Activated CD8-positive, alpha-beta memory T cell treated with anti-CD3 and anti-CD28 coated beads, Interleukin-2, amount 50 U/mL, for 4 hours (primary cell): ENCODE measurements at places on chromosomes 3 and 15.

DNA sequence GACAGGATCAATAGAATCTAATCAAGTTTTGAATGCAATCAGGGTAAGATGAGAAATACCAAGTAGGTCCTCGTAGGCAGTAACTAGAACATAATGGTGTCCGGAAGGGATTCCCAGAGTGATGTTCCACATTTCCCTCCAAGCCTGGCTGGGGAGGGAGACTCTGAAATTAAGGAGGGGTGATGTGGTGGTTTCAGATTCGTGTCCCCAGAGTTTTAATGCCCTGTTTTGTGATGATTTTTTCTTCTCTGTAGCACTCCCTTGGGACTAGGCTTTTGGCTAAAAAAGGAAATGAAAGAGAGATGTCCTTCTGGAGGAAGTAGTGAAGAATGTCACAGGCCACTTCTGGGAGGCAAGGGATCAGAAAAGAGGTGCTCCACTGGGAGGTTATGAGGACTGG is 108.3 kb upstream of the CACNA2D3 start:
- no peak for DNase-seq

DNA sequence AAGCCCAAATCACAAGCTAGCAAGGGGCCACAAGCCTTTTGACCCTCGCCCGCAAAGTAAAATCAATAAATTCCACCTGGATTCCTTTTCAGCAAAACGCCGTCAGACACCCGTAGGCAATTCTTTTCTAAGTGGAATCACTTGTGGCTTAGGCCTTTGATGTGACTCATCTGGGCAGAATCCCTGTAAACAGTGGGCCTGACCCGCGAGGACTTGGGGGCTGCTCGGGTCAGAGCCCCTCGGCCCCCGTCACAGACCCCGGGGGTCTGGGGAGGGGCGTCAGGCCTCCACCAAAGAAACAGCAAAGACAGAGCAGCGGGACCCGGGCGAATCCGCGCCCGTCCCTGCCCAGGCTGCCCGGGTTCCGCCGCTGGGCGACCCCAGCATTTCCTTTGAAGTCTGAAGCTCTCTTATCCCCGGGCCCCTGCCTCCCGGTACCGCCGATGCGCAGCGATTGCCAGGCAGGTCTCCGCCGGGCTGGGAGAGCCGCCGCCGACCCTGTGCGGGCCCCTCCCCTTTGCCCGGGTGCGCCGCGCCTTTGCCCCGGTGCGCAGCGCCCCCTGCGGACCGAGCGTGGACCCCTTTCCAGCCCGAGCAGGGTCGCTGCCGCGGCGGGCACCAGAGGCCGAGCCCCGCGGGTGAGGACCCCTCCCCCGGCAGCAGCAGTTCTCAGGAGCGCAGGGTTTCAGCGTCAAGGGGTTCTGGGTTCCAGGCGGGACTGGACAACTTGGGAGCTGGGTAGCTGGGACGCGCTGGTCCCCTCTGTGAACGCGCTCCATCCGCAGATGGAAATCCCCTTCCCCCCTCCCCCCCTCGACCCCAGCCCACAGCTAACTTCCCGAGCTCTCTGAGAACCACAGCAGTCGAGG is 178.3 kb downstream of the UACA start:
- peak; percentile 59 for DNase-seq

DNA sequence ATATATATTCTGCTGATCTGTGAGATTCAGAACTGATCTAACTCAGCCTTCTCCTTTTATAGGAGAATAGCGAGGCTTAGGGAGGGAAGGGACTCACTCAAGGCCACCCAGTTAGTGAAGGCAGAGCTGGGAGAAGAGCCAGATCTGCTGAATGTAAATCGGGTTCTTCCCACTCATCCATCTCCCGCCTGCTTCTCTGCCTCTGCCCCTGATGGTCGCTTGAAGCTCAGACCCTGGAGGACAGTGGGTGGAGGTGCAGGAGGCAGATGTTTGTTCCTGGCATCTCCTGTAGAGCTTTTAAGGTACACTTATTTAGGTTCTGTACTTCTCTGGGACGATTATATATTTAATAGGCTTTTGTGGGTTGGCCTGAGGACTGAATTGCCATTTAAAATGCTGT is 4.3 kb downstream of the PDIA5 start:
- DNase-seq, result no peak

- DNase-seq, result no peak
Measured at GRCh38 chr3:124395584-124396338, 334.5 kb upstream of the UMPS start.

- DNase-seq, result no peak
Measured at GRCh38 chr3:124837065-124837464, 50.1 kb downstream of the ITGB5 start.

DNA sequence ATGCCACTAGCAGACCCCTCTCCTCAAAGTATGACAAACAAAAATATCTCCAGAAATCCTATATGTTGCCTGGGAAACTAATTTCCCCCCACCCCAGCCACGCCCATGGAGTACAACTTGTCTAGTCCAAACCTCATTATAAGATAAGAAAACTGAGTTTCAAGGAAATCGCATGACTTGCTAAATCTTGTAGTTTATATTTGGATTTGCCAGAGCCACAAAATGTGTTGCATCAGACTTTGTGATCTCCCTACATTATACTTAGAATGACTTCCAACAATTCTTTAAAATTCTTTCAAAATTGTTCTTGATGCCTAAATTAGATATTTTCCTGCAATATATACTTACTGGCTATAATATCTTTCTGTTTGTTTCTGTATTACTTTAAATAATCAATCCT is 1034.4 kb downstream of the IGSF11 start:
- DNase-seq, result no peak

DNA sequence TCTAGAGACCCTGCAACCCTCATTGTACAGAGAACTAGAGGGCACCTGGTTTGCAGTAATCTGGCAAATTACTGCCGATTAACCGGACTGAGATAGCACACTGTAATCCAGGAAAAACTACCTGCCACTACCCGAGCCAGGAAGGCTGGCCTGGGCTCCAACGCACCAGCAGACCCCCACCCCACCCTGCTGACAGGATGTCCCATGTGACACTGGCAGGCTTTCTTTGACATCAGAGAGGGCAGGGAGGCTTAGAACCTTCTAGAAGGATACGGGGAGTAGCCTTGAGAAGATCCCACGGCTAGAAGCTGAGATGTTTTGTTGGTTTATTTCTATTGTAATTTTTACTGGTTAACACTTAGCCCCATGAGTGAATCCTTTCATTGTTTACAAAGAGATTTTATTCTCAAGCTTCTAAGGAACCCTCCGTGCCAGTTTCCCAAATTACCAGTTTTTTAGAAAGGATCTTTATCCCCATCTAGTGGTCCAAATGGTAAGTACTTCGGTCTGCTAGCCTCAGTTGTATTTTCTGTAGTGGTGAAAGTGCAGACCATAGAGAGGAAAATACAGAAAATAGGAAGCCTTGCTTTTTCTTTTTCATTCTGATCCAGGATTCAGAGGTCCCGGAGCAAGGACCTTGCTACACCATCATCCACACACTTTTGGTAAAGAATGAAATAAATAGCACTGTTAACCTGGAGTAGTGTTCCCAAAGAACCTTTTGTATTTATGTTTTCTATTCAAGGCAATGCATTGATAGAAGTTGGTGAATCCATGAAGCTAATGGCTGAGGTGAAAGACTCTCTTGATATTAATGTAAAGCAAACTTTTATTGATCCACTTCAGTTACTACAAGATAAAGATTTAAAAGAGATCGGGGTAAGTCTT is 81.9 kb upstream of the ADAMTSL3 start:
- DNase-seq, result no peak

DNA sequence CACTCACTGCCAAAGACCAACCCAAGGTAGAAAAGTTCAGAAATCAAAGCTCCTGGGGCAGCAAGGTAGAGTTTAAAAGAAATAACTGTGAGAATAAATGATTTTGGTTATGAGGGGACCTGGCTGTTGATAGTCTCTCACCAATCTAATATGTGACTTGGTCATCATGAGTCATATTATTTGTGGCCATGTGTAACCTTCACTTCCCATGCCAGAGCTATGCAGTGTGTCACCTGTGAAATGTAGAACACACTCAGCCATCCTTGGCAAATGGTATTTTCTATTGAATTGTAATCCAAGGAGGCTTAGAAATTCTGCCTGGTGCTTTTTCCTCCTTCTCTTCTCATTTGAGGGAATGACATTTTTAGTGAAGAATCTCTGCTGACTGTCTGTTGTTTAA is 184.2 kb upstream of the STAC start:
- no peak for DNase-seq
